ENCODE measurements at places on chromosomes 4 and X. TPM values are rescaled to one million over a fixed set of nuclear protein-coding genes. Genes with fewer than 3 reads are reported as not detected.

FOXR2 gene
- polyA plus RNA-seq = not detected

KIAA1210 gene
- polyA plus RNA-seq = not detected

RAB28 gene
- polyA plus RNA-seq = 15.6 TPM

GPRIN3 gene
- 1.1 TPM for polyA plus RNA-seq

CENPVL2 gene
- polyA plus RNA-seq = not detected

FAM9C gene
- polyA plus RNA-seq = 0.31 TPM

HOPX gene
- 79.1 TPM for polyA plus RNA-seq

CYTL1 gene
- 1.4 TPM for polyA plus RNA-seq

DNA sequence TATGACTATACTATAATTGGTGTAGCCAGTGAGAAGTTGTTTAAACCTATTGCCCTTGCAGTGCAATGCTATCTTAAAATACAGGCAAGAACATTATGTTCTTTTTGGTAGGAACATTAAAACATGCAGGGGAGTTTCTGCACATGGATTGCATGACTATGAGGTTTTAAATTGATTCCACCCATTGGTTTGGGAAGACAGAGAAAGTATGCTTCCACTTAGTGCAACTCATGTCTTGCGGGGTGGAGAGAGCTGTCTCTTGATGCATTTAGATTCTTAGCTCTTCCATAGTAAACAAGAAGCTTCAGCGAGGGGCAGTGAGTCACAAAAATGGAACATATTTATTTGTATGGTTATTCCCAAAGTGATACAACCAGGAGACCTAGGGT is 39.5 kb upstream of the RASL11B start:
- DNase-seq = no peak
- peak overlapping the region; percentile 75 for H3K27ac ChIP-seq
- no peak overlapping the region for H3K4me3 ChIP-seq
- no peaks in the 10 kb centered on the region for H3K36me3 ChIP-seq
- H3K4me1 ChIP-seq = peaks cover 17% of the 10 kb centered on the region
- no peaks in the 10 kb centered on the region for H3K27me3 ChIP-seq

GRCh38 chrX:97295954-97296353 is 412.2 kb downstream of the RPA4 start:
- H3K4me1 ChIP-seq = no peaks in the 10 kb centered on the region
- no peaks in the 10 kb centered on the region for H3K36me3 ChIP-seq
- no peak overlapping the region for H3K4me3 ChIP-seq
- H3K27me3 ChIP-seq = no peaks in the 10 kb centered on the region

DNA sequence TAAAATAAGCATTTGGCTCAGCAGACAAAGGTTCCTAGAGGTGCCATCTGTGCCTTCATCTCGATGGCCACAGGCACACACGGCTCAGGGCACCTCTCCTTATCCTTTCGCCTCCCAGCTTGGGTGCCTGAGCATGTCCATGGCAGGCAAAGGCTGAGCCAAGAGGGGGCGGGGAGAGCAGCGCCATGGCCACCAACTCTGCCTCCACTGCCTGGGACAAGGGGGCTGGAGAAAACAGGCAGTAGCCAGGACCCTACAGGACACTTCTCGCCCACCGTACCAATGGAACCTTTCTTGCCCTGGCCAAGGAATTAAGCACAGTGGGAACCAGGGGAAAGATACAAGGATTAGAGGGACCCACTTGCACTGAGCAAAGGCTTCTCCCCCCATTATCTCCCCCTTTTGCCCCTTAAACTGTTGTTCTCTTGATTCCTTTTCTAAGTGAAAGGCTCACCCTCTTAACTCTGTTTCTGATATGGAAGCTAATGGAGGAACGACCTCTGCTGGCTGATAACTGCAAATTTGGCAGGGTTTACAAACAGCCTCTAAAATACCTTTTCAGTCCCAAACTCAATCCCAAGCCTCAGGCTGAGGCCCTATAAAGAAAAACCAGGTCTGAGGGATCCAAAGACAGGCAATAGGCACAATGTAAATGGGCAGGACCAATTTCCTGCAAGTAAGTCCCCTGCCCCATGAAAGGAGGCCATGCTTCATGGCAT is 335.2 kb downstream of the ADAM29 start:
- no peaks in the 10 kb centered on the region for H3K36me3 ChIP-seq
- no peak for DNase-seq
- H3K4me3 ChIP-seq = no peak overlapping the region

DNA sequence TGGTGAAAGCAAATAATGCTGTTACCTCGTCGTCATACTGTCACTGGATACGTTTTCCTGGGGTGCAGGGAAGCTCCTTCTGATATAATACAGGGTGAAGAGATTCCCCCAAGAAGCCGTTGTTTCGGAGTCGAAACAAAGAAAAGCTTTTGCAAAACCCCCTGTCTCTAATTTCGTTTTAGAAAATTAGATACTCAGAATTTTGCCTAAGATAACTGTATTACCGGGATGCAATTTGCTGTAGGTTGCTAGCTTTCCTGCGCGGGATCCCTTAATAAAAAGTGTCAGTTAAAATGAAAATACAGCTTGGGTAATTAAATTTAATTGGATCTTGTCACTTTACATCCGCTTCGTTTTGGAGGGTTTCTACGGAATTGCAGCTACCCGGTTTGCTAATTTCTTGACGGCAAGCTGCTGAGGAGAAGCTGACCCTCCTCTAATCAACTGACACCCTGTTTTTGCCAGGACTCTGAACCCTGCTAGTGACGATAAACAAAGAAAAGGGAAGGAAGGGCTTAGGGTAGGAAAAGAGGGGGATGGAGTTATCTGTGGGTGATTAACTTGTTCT is 174.6 kb downstream of the SHOX start:
- no peaks in the 10 kb centered on the region for H3K36me3 ChIP-seq
- no peaks in the 10 kb centered on the region for H3K4me1 ChIP-seq
- no peak overlapping the region for H3K4me3 ChIP-seq
- H3K27me3 ChIP-seq = no peaks in the 10 kb centered on the region
- no peak for DNase-seq
- H3K27ac ChIP-seq = no peak overlapping the region

GRCh38 chrX:80749404-80749803 is 60.3 kb downstream of the BRWD3 start:
- peaks cover 7% of the 10 kb centered on the region for H3K36me3 ChIP-seq
- no peaks in the 10 kb centered on the region for H3K4me1 ChIP-seq
- H3K27ac ChIP-seq = no peak overlapping the region
- H3K4me3 ChIP-seq = no peak overlapping the region
- no peaks in the 10 kb centered on the region for H3K27me3 ChIP-seq
- no peak for DNase-seq

DNA sequence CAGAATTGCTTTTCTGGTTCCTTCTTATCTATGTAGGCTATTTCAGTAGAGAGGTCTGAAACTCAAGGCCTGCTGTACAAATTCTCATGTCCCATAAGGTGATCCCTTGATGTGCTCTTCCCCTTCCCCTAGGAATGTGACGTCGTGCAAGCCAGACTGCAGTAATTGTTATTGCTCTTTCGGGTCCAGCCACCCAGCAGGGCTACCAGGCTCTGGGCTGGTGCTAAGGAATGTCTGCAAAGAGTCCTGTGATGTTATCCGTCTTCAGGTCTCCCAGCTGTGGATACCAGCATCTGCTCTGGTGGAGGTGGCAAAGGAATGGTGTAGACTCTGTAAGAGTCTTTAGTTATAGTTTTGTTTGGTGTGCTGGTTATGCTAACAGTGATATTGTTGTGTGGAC is 378.7 kb downstream of the C4orf33 start:
- DNase-seq = no peak
- H3K4me3 ChIP-seq = no peak overlapping the region
- H3K27ac ChIP-seq = no peak overlapping the region

DNA sequence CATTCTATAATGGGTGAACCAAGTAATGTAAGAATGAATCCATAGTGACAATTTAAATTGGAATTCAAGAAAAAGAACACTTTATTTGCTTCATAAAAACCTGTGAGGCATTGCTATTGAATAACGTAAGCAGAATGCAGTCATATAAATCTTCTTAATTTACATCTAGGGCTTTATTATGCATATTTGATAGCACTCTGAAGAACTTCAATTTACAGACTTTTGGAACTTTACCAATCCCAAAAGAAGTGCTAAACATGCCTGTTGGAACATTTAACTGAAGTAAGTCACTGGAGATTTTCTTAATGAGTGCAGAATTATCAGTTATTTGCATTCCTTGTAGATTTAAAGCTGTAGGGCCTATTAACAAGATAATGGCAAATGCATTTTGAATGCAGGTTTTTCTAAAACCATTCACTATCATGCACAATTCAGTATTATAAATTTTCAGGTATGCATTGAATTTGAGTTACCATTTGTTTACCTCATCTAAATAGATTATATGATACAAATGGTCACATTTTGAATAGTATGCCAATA is 1181.2 kb downstream of the ARAP2 start:
- H3K27ac ChIP-seq = no peak overlapping the region
- H3K27me3 ChIP-seq = no peaks in the 10 kb centered on the region
- no peak overlapping the region for H3K4me3 ChIP-seq
- DNase-seq = no peak
- no peaks in the 10 kb centered on the region for H3K36me3 ChIP-seq
- no peaks in the 10 kb centered on the region for H3K4me1 ChIP-seq

DNA sequence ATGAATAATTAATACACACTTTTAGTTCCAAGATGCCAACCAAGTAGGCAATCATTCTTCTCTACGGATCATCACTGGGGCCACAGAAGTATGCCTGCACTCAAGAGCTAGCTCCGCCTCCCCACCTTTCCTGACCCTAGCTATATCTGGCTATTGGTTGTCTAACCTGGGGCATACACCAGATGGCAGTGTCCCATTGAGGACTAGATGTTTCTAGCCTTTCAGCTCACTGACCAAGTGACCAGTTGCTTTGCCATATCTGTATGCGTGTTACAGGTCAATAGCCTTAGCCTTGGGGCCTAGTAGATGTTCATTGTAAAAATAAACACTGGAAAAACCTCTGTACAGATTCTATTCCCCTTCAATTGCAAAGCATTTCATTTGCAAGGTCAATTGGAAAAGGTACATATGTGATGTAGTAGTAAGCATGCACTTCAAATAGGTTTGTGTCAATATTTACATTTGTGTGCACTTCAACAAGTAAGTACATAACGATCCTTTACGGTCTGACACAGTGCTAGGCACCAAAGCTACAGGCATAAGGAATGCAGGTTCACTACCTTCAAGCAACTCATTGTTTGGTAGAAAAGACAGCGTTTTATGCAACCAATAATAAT is 521.7 kb downstream of the PPARGC1A start:
- H3K36me3 ChIP-seq = no peaks in the 10 kb centered on the region
- H3K4me3 ChIP-seq = no peak overlapping the region
- no peaks in the 10 kb centered on the region for H3K27me3 ChIP-seq
- H3K27ac ChIP-seq = no peak overlapping the region
- peaks cover 7% of the 10 kb centered on the region for H3K4me1 ChIP-seq
- peak; percentile 22 for DNase-seq

DNA sequence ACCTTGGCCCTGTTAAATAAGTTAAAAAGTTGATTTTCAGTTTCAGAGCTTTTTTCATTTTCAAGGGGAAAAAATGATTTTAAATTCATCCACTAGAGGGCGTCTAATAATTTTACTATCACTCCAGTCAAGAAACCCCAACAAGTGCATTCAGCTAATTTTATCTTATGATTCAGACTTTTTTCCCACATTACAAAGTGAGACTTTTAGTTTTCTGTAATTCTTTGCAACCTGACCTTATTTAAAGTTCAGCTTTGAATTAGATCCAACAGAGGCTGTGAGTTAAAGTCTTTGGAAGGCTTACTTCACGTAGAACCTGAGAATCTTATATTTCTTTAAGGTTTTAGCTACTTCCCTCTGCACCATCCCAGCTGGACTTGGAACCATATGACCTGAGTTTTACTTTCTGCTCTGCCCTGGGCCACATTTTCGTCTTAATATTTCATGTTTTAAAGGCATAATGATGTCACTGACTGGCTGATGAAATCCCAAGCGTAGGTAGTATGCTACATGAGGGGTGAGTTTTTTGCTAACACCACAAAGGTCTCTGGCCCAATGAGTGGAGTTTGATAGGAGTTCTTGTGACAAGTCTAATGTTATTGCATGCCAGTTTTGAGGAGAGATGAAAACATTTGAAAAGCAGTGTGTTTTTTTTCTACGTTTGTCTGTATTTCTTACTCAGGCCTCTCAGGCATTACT is 7.2 kb downstream of the GNRHR start:
- H3K27ac ChIP-seq = no peak overlapping the region
- no peak overlapping the region for H3K4me3 ChIP-seq
- no peak for DNase-seq
- H3K4me1 ChIP-seq = no peaks in the 10 kb centered on the region

GRCh38 chr4:179007755-179008154 is 1565.5 kb upstream of the AGA start:
- H3K36me3 ChIP-seq = no peaks in the 10 kb centered on the region
- no peaks in the 10 kb centered on the region for H3K27me3 ChIP-seq
- H3K27ac ChIP-seq = no peak overlapping the region
- no peak for DNase-seq
- no peaks in the 10 kb centered on the region for H3K4me1 ChIP-seq

DNA sequence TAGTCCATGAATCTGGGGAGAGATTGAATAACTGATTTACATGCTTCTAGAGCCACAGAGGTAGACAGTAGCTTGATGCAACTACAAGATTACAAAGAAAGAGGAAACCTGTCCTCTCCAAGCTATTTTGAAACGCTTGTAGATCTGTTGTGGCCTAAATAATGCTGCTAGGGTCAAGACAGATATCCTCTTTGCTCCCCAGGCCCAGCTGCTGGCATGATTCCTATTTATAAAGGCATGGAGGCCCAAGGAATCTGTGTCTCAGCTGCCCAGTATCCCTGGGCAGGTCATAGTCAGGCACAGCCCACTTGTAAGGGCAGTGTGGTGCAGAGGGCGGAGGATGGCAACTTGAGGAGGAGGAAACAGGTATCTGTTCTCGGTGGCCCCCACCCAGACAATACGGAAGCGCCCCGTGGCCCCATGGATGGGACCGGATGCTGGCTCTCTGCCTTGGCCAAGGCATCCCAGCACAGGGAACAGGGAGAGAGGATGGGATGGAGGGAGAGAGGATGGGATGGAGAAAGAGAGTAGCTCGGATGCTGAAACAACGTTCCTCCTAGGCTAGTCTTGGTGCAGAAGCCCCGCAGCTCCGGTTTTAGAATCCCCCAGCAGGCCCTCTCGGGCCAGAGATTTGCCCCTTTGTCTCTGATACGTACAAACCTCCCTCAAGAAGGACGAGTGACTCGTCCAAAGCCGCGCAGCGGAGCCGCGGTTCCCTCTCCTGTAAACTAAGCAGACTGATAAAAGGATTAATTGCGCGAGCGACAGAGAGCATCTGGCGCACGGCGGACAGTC is 767 bp upstream of the SMIM20 start:
- peaks cover 16% of the 10 kb centered on the region for H3K4me1 ChIP-seq
- peak; percentile 31 for DNase-seq
- peaks cover 4% of the 10 kb centered on the region for H3K36me3 ChIP-seq
- H3K27ac ChIP-seq = peak overlapping the region; percentile 92
- no peaks in the 10 kb centered on the region for H3K27me3 ChIP-seq

- peaks cover 6% of the 10 kb centered on the region for H3K27me3 ChIP-seq
- H3K36me3 ChIP-seq = no peaks in the 10 kb centered on the region
- H3K4me3 ChIP-seq = no peak overlapping the region
- no peak for DNase-seq
- H3K4me1 ChIP-seq = no peaks in the 10 kb centered on the region
- no peak overlapping the region for H3K27ac ChIP-seq
Observed at GRCh38 chrX:132745593-132745992, 212.8 kb downstream of the HS6ST2 start.
